ENCODE measurements at places on chromosomes 6 and 20. TPM values are rescaled to one million over a fixed set of nuclear protein-coding genes. Genes with fewer than 3 reads are reported as not detected.
A peak's percentile ranks its signal among the peaks of the same experiment; 100 is the strongest.

DNA sequence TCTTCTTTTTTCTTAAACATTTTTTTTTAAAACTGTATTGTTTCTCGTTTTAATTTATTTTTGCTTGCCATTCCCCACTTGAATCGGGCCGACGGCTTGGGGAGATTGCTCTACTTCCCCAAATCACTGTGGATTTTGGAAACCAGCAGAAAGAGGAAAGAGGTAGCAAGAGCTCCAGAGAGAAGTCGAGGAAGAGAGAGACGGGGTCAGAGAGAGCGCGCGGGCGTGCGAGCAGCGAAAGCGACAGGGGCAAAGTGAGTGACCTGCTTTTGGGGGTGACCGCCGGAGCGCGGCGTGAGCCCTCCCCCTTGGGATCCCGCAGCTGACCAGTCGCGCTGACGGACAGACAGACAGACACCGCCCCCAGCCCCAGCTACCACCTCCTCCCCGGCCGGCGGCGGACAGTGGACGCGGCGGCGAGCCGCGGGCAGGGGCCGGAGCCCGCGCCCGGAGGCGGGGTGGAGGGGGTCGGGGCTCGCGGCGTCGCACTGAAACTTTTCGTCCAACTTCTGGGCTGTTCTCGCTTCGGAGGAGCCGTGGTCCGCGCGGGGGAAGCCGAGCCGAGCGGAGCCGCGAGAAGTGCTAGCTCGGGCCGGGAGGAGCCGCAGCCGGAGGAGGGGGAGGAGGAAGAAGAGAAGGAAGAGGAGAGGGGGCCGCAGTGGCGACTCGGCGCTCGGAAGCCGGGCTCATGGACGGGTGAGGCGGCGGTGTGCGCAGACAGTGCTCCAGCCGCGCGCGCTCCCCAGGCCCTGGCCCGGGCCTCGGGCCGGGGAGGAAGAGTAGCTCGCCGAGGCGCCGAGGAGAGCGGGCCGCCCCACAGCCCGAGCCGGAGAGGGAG, 580 bp downstream of the VEGFA start:
- H3K27ac ChIP-seq = peak overlapping the region; percentile 91
- DNase-seq = peak; percentile 61
- H3K4me1 ChIP-seq = peaks cover 9% of the 10 kb centered on the region

Gene NR2E1
- not detected for total RNA-seq

GRCh38 chr6:85385636-85386315, 64.1 kb upstream of the NT5E start:
- H3K4me1 ChIP-seq = no peaks in the 10 kb centered on the region
- no peak for DNase-seq
- H3K4me3 ChIP-seq = no peak overlapping the region

Gene SYCP2L
- total RNA-seq = 5.3 TPM

DNA sequence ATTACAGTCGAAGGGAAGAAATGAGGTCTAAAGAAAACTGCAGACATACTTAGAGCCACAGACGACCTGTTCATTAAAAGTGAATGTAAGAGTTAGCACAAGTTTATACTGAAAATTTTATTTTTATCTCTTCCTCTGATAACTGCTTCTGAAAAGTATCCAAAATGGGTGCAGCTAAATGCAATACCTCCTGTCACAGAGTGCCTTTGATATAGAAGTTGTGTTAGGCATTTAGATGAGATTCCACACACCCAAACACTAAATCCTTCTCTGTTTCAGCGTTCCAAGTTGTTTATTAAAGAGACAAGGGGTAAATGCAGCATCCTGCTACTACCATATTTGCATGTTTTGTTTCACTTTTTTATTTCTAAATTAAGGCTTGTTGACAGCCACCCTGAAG, 214.7 kb upstream of the TSHZ2 start:
- DNase-seq = peak; percentile 67
- H3K27ac ChIP-seq = no peak overlapping the region

Gene SLC17A1
- not detected for total RNA-seq

DNA sequence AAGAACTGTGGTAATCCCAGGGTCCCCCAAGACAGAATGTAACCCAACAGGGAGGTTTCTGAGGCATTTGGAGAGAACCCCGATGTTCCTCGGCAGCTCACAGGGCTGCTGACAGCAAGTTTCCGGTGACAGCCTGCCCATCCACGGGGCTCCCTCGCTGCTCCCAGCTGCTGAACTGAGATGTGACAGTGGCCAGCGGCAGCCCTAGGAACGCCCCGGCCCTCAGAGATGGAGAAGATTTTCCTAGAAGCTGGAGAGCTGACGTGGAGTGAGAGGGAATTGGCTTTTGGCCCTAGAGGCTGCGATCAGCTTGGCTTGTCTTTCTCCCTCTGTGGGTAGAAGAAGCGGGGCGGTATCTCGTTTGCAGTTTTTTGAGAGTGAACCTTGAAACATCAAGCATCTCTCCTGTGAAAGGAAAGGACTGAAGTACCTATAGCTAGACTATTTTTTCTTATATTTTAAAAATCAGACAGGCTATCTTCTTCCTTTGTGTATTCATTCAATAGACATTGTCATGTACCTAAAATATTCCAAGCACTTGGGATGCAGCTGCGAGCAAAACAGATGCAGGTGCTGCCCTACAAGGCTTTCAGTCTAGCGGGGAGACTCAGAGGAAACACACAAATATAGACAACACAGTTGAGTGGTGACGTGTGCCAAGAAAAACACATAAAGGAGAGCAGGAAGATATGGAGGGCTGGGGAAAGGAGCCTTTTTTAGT, 28.4 kb upstream of the NFATC2 start:
- H3K4me3 ChIP-seq = no peak overlapping the region
- no peak overlapping the region for H3K27ac ChIP-seq
- peak; percentile 80 for DNase-seq
- no peaks in the 10 kb centered on the region for H3K4me1 ChIP-seq
- no peaks in the 10 kb centered on the region for H3K36me3 ChIP-seq
- no peaks in the 10 kb centered on the region for H3K27me3 ChIP-seq

GRCh38 chr6:26175033-26175427, 87.8 kb downstream of the HFE start:
- H3K27ac ChIP-seq = no peak overlapping the region
- no peaks in the 10 kb centered on the region for H3K4me1 ChIP-seq
- H3K27me3 ChIP-seq = no peaks in the 10 kb centered on the region

GRCh38 chr20:19376451-19377229, 164.2 kb downstream of the SLC24A3 start:
- no peaks in the 10 kb centered on the region for H3K27me3 ChIP-seq
- H3K36me3 ChIP-seq = no peaks in the 10 kb centered on the region
- H3K27ac ChIP-seq = no peak overlapping the region
- no peak overlapping the region for H3K4me3 ChIP-seq
- no peaks in the 10 kb centered on the region for H3K4me1 ChIP-seq

- H3K4me3 ChIP-seq = no peak overlapping the region
- no peak overlapping the region for H3K27ac ChIP-seq
- peaks cover 9% of the 10 kb centered on the region for H3K4me1 ChIP-seq
Observed at GRCh38 chr20:57680131-57680716, 29.6 kb downstream of the PMEPA1 start.

Gene POU3F2
- 0.11 TPM for total RNA-seq

GRCh38 chr6:167758309-167759023, 68.2 kb upstream of the AFDN start:
- H3K27me3 ChIP-seq = no peaks in the 10 kb centered on the region
- DNase-seq = no peak
- no peaks in the 10 kb centered on the region for H3K36me3 ChIP-seq
- H3K4me3 ChIP-seq = no peak overlapping the region
- H3K4me1 ChIP-seq = peaks cover 10% of the 10 kb centered on the region

DNA sequence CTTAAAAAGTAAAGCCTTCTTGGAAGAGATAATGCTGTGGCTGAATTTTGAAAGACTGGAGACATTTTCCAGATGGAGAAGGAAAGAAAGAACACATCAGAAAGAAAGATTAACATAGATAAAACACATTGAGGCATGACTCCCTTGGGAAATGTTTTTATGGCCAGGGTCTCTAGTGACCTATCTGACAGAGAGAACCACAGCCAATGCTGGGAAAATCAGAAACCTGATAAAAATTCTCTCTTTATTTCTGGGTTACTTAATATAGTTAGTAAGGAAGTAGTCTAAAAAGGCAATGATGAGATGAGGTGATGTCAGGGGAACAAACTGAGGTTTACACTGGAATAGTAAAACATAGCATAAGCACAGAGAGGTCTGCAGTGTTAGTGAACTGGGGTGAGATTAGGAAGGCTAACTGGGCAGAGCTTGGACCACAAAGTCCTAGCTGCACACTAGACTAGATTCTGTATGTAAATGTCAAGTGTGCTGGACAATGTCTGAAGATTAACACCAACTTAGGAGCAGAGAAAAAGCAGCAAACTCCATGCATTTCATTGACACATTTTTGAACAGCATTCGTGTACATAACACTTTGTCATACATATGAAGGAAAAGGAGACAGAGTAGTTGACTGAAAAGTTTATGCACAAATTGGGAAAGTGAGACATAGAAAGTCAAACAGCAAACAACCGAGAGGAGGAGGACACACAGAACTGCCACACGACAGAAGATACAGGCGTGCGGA, 31.0 kb downstream of the ELOVL2 start:
- H3K4me1 ChIP-seq = no peaks in the 10 kb centered on the region
- no peaks in the 10 kb centered on the region for H3K27me3 ChIP-seq
- H3K27ac ChIP-seq = no peak overlapping the region
- no peak overlapping the region for H3K4me3 ChIP-seq
- no peak for DNase-seq

Gene SAMD10
- 6.4 TPM for total RNA-seq

Gene RBM24
- total RNA-seq = 1.9 TPM

GRCh38 chr6:112044196-112044595, 9.7 kb upstream of the CCN6 start:
- no peak overlapping the region for H3K27ac ChIP-seq
- no peaks in the 10 kb centered on the region for H3K4me1 ChIP-seq
- no peaks in the 10 kb centered on the region for H3K36me3 ChIP-seq
- no peak for DNase-seq

Gene HLA-DPA1
- total RNA-seq = 321 TPM

GRCh38 chr6:7129784-7130569, 22.2 kb downstream of the RREB1 start:
- peak overlapping the region; percentile 80 for H3K27ac ChIP-seq
- no peak for DNase-seq
- H3K27me3 ChIP-seq = no peaks in the 10 kb centered on the region
- no peak overlapping the region for H3K4me3 ChIP-seq

GRCh38 chr6:44039839-44040350, 87.4 kb downstream of the MRPL14 start:
- H3K27me3 ChIP-seq = no peaks in the 10 kb centered on the region
- no peak overlapping the region for H3K4me3 ChIP-seq
- DNase-seq = no peak
- H3K36me3 ChIP-seq = no peaks in the 10 kb centered on the region
- no peak overlapping the region for H3K27ac ChIP-seq
- no peaks in the 10 kb centered on the region for H3K4me1 ChIP-seq

GRCh38 chr6:99458319-99458718, 33.2 kb upstream of the PNISR start:
- no peaks in the 10 kb centered on the region for H3K4me1 ChIP-seq
- H3K27me3 ChIP-seq = no peaks in the 10 kb centered on the region
- H3K36me3 ChIP-seq = peaks cover 2% of the 10 kb centered on the region
- no peak overlapping the region for H3K4me3 ChIP-seq
- no peak overlapping the region for H3K27ac ChIP-seq

DNA sequence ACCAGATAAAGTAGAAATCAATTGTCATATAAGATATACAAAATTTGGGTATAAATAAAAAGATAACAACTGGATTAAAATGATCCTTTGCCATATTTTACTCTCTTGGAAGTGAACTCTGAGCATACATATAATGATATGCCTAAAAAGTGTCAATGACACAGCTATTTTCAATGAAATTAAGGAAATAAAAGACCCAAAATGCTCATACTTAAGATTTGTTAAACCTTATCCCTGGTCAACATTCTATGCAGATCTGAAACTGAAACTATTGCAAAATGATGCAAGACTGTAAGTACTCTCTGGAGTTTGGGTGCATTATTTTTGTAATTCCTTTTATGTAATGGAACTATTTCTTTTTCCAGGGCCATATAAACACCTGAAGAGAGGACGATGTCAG, 119.0 kb upstream of the SGK1 start:
- H3K27ac ChIP-seq = no peak overlapping the region
- no peaks in the 10 kb centered on the region for H3K27me3 ChIP-seq
- H3K4me1 ChIP-seq = no peaks in the 10 kb centered on the region
- no peaks in the 10 kb centered on the region for H3K36me3 ChIP-seq
- DNase-seq = no peak
- no peak overlapping the region for H3K4me3 ChIP-seq

GRCh38 chr20:55103188-55103587, 627.8 kb downstream of the DOK5 start:
- DNase-seq = no peak
- H3K27me3 ChIP-seq = no peaks in the 10 kb centered on the region
- H3K27ac ChIP-seq = no peak overlapping the region

Gene EPHA7
- 6.3 TPM for total RNA-seq

Gene FYN
- 157 TPM for total RNA-seq

Gene DNAJC5
- 25.1 TPM for total RNA-seq

DNA sequence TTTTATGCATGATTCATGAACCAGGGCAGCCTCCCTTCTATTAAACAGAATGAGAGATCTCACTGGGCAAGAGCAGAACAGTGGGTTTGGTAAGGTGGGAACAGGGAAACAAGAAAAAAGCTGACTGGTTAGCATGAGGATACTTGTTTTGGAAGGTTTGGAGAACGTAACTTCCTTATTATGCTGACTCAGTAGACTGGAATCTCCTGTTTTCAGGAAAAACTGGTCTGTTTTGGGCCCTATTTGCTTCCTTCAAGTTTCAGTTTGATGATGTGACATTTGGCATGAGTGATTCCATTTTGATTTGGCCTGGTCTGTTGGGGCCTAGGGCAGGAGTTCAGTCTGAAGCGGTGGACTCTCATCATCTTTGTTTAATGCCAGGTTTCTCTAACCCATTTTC, 172.0 kb downstream of the MYLK4 start:
- no peaks in the 10 kb centered on the region for H3K27me3 ChIP-seq
- peaks cover 48% of the 10 kb centered on the region for H3K4me1 ChIP-seq
- H3K4me3 ChIP-seq = no peak overlapping the region

GRCh38 chr6:132052096-132052495, 100.9 kb upstream of the CCN2 start:
- no peak for DNase-seq
- H3K36me3 ChIP-seq = no peaks in the 10 kb centered on the region
- H3K27me3 ChIP-seq = no peaks in the 10 kb centered on the region
- no peak overlapping the region for H3K27ac ChIP-seq

Gene ID4
- 66.5 TPM for total RNA-seq

DNA sequence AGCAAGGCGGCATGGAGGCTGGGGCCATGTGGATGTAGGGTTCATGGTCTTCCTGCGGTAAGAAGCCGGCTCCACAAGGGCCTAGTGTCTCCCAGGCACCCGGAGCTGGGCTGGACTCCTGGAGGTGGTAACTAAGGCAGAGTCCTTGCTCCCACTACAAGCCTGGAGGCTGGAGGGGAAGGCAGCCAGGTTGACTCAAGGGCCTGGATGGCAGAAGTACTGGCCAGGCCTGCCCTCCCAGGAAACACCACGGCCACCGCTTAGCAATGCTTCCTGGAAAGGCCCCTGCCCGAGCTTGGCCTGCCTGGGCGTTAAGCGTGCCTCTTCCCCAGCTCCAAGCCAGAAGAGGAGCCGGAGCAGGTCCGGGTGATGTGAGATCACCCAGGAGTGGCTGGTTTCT, 182.0 kb downstream of the ZDHHC14 start:
- H3K4me3 ChIP-seq = no peak overlapping the region
- H3K27me3 ChIP-seq = no peaks in the 10 kb centered on the region
- no peak for DNase-seq
- H3K27ac ChIP-seq = no peak overlapping the region

Measured in lung (tissue), 17 donors.